ENCODE measurements at places on chromosomes 2 and 18.

DNA sequence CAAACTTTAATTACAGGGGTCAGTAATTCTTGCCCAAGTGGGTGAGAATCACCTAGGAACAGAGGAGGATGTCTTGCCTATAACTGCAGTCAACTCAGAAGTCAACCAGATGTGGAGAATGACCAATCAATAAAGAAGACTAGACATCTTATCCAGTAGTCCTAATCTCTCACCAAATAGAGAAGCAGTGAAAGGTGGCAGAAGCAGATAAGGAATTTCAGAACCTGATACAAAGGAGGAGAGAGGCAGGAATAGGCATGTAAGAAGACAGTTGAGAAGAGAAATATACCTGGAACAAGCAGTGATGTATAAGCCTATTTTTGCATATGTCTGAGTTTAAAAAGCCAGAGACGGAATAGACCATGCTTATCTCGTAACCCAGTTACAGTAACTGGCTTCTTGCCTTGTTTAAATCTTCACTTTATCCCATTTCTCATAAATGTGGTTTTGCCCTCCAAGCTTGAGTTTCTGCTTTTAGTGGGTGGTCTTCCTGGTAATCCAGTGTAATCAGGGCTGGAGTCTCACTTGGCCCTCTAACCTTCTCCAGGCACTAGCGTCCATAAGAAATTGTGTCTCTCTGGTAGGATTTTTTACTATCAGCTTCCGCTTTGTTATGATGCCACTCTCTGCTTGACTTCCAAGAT lies 401.0 kb downstream of the SUCLG1 start:
- DNase-seq, result no peak

DNA sequence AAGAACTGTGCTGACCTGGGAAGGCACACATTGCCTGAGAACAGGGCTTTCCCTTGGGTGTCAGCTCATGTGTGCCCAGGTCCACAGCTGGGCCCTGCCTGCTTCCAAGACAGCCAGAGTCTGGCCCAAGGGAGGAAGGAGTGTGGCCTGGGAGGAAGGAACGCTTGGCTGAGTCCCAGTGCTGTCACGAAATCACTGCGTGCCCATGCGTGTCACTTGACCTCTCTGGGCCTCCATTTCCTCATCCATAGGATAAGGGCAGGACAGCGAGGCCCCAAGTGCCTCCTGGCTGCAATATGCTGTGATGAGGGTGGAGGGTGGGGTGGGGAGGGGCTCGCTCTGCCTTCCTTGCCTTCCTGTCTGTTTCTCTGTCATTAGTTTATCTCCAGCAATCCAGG lies 642 bp upstream of the KCNK3 start:
- DNase-seq, result no peak

- no peak for DNase-seq
Observed at GRCh38 chr2:166184789-166185188, 57.0 kb upstream of the SCN1A start.

DNA sequence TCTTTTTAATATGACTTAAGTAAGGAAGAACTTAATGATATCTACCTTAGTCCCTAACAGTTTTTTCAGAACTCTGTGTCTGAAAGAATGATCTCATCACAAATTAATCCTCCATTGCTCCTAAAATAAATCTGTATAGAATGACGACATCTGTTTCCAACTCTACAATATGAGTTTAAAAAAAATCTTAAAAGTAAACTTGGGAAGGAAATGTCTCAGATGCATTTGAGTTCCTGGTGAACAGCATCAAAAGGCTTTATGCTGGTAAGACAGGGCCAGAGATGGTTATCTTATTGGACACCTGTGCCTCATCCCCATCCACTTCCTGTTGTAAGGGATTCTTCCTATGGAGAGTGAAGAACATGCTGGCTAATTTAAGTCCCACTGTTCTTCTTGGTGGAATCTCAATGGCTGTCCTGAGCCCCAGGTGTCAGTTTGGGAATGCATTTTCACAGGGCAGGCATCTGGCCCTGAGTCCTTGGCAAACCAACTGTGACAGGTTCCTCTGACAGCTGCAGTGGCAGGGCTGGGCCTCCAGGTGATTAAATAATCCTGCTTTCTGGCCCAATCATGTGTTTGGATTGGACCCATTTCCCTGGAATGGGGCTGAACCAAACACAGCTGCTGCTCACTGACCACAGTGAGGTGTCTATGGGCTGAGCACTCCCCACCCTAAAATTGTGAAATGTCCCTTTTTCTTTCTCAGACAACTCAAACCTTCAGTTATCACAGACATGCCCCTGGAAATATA lies 12.9 kb upstream of the NCKAP5 start:
- no peak for DNase-seq

GRCh38 chr2:129281791-129282530 lies 697.5 kb upstream of the RAB6C start:
- no peak for DNase-seq

- DNase-seq, result no peak
Observed at GRCh38 chr2:236867441-236868260, 218.0 kb upstream of the COPS8 start.

DNA sequence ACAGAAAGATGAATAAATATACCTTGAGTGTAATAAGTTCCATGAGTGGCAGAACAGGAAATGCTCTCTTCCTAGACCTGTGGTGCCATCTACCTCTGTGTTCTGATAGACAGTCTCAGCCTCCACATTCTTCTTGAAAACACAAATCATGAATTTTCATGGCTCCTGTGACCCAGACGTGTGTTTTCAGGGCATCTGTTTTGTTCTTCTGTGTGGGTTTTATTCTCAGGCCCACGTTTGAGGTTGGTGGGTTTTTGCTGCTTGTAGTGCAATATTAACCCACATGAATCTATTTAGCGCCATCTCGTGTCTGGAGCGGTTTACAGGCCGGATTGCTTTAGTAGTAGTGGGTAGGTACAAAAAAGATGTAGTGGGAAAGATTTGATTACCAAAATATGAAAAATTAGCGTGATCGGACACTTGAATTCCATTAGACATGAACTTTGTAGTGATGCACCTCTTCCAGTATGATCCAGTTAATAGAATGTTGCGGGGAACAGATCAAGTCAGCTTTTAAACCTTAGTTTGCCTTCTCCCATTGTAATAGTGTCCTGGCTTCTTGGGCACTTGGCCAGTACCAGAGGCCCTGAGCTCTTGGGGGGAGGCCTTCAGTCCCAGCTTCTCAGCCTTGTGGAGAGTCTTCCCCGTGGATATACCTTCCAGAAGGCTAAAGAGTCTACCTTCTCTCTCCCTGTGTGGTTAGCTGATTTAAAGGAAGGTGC lies 256.5 kb downstream of the TPGS2 start:
- DNase-seq, result no peak

DNA sequence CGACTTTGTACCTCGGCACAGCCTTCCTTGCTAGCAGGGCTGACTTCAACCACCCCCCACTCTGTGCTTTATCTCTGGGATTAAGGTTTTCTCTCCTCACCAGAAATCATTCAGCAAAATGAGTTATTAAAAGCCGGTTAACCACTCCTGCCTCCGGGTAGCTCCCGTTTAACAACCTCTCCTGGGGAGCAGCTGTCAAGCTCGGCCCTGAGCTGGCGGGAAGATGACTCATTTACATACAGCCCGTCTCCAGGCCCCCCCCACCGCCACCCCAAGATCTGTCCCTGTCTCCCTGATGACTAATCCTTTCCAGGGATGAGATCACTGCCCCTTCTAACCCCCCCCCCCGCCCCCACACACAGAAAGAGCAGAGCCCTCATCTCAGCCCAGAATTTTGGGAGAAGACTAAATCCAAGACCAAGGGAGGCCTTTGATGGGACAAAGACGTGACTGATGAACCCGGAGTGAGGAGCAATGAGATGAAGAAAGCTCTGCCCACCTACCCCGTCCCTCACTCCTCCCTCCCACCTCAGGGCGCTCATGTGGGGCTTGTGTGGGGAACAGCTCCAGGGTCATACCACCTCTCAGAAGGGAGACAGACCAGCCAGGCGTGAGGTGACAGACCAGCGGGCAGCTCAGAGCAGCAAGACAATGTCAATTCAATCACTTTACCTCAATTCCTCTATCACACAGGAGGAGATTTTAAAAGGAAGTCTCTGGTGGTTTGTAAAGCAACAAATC lies 131.4 kb downstream of the MSH2 start:
- no peak for DNase-seq

DNA sequence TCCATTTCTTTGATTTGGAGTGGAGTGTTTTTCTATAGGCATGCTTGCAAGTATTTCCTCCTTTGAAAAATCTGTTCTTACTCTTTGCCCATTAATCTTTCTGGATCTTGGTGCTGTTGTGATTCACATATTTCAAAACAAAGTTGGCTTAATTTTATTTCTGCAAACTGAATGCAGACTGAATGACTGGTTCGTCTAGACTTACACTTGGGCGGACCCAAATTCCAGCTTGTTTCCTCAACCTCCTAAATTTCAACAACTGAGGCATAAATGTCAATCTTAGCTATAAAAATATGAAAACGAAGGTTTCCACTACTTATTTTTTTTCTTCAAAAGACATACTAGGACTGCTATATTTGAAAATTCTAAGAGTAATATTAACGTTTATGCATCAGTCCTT lies 59.0 kb downstream of the ANKRD44 start:
- DNase-seq, result no peak

DNA sequence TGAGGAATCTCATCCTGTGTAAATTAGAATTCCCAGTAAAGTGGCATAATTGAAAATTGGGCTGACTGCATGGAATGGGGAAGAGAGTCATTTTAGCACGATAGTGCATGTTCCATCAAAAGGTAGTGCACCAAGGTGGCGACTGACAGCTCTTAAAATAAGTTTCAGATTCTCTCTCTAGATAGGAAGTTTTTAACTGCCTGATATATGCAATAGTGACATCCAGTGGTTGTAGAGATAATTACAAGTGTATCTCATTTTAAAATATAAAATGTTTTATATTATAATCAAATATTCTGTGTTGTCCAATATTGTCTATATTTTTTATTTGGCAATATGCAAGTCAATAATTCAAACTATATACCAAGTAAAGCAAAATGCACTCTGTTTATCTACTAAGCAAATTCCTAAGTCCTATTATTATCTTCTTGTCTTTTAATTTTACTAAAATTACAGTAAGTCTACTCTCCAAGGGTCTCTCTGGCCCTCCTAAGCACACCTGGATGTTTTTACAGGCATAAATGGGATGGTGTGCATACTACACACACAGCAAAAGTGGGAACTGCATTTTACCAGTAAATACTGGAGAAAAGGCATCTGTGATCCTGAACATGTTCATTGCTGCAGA lies 397.7 kb upstream of the HNRNPA3 start:
- no peak for DNase-seq

GRCh38 chr18:48913201-48913600 lies 37.6 kb downstream of the SMAD7 start:
- DNase-seq, result peak; percentile 26

GRCh38 chr2:191758518-191759507 lies 80.9 kb downstream of the NABP1 start:
- DNase-seq, result peak; percentile 2

DNA sequence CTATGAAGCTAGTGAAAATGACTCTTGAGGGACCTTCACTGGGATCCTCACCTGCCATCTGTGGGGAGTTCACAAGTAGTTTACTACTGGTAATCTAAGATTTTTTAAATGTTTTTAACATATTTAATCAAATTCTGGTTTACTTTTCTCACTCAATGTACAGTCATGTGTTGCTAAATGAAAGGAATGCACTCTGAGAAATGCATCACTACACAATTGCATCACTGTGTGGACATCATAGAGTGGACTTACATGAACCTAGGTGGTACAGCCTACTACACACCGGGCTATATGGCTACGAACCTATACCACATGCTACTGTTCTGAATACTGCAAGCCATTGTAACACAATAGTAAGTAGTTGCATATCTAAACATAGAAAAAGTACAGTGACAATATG lies 528.0 kb downstream of the BCL11A start:
- DNase-seq, result no peak

DNA sequence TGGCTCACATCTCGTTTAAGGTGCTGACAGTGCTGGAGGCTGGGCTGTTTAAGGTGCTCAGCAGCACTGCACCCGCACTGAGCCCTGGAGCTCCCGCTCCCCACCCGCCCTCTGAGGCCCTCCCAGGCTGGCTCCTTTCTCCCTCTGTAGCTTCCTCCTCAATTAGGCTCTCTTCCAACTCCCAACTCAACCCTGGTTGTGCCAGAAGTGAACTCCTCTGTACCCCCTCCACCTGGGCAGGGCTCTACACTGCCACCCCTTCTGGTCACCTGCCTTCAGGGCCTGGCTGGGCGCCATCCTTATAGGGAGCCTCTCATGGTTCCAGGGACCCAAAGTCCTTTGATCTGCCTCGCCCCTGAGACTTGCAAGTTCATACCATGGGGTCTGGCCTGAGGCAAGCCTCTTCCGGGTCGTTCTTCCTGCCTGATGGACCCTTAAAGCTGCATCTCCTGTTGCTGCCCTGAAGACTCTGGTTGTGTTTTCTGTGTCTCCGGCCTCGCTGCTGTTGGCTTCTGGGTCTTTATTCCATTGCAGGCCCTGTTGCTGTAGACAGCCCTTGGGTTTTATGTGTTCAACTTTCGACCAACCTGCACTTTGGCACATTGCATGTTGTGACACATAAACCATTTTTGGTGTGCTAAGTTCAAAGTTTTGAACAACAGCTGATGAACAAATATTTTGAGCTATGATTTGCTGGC lies 199.6 kb downstream of the LDLRAD4 start:
- DNase-seq, result no peak

DNA sequence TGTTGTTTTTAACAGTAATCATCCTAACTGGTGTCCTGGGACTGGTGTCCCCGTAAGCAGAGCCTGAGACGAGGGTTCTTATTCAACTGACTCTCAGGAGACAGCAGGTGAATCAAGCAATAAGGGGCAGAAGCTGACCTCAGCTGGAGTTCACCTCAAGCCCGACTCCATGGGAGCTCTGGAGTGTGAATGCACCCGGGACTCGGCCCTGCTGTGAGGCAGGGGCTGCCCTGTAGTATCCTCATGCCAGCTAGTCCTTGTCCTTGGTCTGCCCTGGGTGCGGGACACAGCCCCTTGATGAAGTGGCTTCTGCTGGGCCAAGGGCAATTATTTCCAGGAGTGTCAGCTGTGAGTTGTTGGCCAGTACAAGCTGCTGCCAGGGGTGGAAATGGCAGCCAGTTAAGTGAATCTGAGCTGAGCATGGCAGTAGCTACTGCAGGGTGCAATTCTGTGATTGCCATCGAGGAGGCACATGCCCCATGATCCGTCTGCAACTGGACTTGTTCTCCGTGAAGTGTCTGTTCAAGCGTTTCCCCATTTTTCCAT lies 54.9 kb upstream of the OTOS start:
- DNase-seq, result no peak

DNA sequence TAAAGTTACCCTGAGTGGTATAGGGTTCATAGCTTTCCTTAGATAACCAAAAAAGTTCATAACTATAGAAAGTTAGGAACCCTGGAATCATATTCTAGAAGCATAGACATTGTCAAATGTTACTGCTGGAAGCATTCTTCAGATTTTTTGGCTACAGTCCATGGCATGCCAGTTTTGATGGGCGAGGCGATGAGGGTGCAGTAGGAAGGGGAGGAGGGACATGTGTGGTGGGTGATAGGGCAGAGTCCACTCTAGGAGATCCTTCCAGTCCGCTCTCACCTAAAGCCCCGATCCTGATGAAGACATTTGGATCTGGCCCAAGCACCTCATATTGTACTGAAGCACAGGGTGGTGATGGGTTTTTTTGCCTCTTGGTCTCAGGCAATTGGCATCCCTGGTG lies 91.8 kb downstream of the HRH4 start:
- DNase-seq, result no peak

- no peak for DNase-seq
Observed at GRCh38 chr2:17664534-17664933, 89.1 kb downstream of the SMC6 start.

GRCh38 chr2:207077266-207077665 lies 88.5 kb downstream of the KLF7 start:
- DNase-seq, result no peak

- DNase-seq, result no peak
Observed at GRCh38 chr2:260507-261161, 3.2 kb downstream of the SH3YL1 start.
